ENCODE measurements at places on chromosomes 2 and 18. TPM values are rescaled to one million over a fixed set of nuclear protein-coding genes. Genes with fewer than 3 reads are reported as not detected.

The EGR4 gene
- total RNA-seq, result not detected

DNA sequence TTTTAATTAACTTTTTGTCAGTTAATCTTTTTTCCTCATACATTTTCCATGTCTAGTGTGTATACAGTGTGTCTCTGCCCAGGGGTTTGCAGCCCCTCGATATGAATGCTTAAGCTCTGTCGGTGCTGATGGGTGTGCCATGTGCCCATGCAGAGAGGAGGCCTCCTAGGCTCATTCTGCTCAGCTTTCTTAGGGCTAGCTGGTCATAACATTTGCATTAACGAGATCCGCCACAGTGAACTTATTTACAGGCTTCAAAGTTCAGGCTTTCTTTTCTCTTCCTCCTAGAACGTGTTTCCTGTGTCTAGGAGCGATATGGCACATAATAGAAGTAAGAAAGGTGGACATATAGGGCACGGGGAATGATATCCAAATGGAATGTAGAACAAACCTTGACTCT is 783.3 kb downstream of the PLCL1 start:
- no peak for DNase-seq

DNA sequence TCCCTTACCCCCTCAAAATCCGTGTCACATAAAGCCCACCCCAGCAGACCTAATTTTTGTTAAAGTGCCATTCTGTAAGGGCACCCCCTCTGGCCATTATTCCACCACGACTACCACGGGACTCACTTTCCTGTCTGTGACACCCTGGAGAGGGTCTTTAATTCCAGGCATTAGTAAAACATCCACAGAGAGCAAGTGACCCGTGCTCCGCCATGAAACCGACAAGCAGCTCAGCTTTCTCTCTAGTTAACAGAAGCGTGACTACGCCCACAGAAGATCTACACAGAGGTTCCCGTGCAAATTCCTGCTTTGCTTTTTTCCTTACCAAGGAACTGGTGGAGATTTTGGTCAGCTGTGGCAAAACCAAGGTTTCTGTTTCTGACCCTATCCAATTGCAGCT is 4.4 kb downstream of the SIGLEC15 start:
- no peak for DNase-seq

DNA sequence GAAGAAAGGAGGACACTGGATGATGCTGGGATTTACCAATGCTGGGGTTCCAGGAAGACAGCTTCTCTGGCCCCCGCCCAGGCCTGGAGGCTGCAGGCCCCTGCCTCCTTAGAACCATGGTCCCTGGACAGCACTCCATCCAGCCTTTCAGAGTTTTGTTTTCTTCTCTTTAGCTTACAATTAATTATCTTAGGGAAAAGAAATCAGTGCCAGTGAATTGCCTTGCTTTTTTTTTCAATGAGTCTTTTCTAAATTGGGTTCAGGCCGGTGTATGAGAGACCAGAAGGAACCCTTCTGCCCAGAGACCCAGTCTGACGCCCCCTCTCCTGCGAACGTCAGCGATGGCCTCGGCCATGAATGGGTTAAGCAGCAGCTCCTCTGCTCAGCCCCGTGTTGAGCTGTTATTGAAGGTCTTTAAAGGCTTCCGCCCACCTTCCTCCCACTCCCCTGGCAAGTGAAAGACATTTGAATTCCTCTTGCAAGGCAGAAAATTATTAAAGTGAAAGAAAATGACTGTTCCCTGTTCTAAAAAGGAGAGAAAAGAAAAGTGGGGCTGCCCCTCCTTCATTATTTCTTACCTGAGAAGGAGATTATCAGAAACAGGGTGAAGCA is 65.7 kb upstream of the CHMP1B start:
- DNase-seq, result no peak

The ARHGAP15 gene
- not detected for total RNA-seq

All from A172 (cell line).